ENCODE measurements at places on chromosomes 4 and X.

DNA sequence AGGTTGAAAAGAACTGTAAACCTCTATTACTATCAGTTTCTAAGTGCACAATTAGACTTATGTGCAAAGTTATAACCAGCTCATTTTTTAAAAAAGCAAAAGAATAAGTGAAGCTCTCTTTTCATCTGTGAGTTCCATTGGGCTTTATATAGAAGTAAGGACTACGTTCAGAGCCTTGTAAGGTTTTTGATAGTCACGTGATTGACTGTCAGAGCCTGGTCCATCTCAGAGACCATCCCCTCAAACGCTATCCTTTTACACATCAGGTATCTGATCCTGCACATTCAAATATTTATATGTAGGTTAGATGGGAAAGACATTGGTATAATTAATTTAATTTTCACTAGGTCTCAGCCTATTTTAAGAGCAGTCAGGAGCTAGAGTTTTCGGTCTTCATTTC, 279.3 kb downstream of the INPP4B start:
- no peak for DNase-seq
- peak overlapping the region; percentile 65 for H3K4me3 ChIP-seq
- no peaks in the 10 kb centered on the region for H3K27me3 ChIP-seq
- no peaks in the 10 kb centered on the region for H3K36me3 ChIP-seq
- peak overlapping the region; percentile 76 for H3K27ac ChIP-seq

- peaks cover 18% of the 10 kb centered on the region for H3K4me1 ChIP-seq
- peaks cover 11% of the 10 kb centered on the region for H3K27me3 ChIP-seq
- H3K36me3 ChIP-seq = no peaks in the 10 kb centered on the region
- peak; percentile 73 for DNase-seq
Observed at GRCh38 chr4:604131-604530, 21.2 kb upstream of the PDE6B start.

DNA sequence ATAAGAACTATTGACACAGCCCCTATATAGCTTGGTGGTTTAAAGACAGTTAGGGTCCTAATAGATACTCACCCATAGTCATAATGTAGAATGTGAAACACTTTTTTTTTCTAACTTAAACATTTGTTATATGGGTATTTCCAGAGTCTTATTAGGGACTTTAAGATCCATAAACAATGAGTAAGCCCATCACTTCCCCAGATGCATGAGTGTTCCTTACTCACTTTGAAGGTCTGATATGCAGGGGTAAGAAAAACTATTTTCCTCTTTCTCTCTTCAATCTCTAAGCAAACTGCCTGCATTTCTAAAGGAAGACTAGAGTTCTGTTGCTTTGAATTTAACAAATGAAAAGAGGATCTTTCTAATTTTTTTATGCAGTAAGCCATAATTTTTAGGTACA, 443.6 kb upstream of the PITX2 start:
- no peaks in the 10 kb centered on the region for H3K4me1 ChIP-seq
- H3K36me3 ChIP-seq = no peaks in the 10 kb centered on the region
- DNase-seq = no peak
- no peak overlapping the region for H3K27ac ChIP-seq

GRCh38 chr4:168696826-168697225, 200.0 kb downstream of the PALLD start:
- H3K36me3 ChIP-seq = no peaks in the 10 kb centered on the region
- no peak for DNase-seq
- no peaks in the 10 kb centered on the region for H3K4me1 ChIP-seq
- peaks cover 7% of the 10 kb centered on the region for H3K27me3 ChIP-seq
- no peak overlapping the region for H3K4me3 ChIP-seq

DNA sequence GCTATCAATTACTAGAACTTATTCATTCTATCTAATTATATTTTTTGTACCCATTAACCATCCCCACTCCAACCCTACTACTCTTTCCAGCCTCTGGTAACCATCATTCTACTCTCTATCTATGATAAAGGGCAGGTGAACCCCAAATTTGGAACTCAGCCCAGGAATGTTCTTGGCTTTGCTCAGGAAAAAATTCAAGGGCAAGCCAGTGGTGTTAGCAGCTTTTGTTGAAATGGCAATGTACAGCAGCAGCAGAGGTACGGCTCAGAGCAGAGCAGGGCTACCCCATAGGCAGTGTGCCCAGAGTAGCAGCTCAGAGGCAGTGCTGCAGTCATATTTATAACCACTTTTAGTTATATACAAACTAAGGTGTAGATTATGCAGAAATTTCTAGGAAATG, 138.2 kb downstream of the RNF150 start:
- no peak overlapping the region for H3K4me3 ChIP-seq
- H3K27me3 ChIP-seq = no peaks in the 10 kb centered on the region
- H3K4me1 ChIP-seq = no peaks in the 10 kb centered on the region

All from activated CD8-positive, alpha-beta T cell treated with anti-CD3 and anti-CD28 coated beads for 36 hours (primary cell).